Stimulated activated CD4-positive, alpha-beta T cell treated with anti-CD3 and anti-CD28 coated beads, Interleukin-15, amount 100 ng/mL, for 1 hour (primary cell): ENCODE measurements at places on chromosomes 1 and 21.

- DNase-seq = no peak
These were observed 53.1 kb downstream of the RWDD3 start for GRCh38 chr1:95287081-95287480.

GRCh38 chr1:184553845-184554244 is 167.0 kb downstream of the C1orf21 start:
- no peak for DNase-seq

DNA sequence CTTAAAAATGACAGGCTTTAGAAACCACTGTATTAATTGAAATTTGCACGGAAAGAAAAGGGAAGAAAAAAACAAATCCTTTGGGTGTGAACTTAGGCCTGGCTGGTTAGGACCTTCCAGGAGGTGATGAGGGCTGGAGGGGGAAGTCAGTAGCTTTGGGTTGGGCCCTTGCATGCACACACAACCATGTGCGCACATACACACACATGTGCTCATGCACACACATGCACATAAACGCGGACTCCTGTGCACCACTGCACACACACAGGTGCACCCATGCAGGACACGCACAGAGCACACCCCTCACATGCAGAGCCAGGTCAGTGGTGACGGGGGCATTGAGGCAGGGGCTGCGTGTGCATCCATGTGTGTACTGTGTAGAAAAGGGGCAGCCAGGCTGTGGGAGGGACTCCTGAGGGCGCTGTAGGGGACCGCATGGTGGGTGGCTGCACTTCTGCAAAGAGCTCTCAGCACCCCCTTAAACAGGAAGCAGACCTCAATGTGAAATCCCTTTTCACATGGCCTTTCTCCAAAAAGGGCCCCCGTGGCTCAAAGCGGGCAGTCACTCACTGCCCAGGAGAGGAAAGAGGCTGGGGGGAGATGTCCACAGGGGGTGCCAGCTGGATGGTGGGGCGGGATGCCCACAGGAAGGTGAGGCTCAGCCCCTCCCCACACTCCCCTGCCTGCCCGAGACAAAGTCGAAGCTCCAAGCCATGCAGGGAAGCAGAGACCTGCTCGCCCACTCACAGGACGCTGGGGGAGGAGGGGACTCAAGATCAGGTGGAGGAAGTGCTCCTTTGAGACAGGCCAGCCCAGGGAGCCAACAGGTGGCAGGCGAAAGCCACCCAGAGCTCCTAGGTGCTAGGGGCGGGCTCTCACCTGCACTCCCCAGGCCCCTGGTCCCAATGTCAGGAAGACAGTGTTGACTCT is 95.2 kb downstream of the ITPKB start:
- no peak for DNase-seq

DNA sequence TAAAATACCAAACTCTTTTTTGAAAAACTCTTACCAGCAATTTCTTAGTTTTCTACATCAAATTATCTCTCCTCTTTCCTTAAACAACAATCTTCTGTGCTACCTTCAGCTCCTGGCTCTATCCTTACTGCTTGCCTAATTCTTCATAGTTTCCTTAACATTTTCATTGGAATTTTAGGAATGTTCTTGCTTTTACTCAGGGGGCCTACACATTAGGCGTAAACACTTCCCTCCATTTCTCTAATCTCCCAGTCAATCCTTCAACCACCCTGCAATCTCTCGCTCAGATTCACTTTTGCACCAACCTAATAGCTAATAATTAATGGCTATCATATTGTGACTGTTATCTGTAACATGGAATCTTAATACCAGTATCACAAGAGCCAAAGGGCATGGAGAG is 50.1 kb downstream of the ADAMTS5 start:
- no peak for DNase-seq

DNA sequence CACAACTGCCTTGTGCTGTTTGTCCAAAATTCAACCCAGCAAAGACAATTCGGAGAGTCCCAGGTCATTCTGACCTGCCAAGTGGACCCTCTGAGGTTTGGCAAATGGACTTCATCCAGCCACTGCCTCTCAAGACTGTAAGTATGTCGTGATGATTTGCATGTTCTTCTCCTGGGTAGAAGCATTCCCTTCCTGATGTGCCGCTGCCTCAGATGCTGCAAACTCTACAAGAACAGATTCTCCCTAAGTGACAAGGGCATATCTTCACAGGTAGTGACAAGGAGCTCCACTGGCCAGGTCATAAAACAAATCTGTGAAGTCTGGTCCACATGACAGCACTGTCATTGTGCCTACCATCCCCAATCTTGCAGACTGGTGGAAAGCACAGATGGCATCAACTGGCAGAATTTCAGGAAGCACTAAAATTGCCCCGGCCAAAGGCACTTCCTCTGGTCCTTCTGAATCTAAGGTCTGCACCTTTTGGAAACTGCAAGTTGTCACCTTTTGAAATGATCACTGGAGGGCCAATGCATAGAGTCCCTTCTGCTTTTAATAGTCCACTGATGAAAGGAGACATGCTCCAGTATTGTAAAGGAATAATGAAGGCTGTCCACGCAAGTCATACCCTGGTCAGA is 27.4 kb downstream of the POFUT2 start:
- DNase-seq = no peak
